ENCODE measurements at places on chromosomes 1 and 21.

GRCh38 chr1:58814251-58815068, 30.6 kb upstream of the JUN start:
- DNase-seq, result no peak

- DNase-seq, result no peak
These were observed 24.1 kb upstream of the ETV3 start for GRCh38 chr1:157162345-157162744.

DNA sequence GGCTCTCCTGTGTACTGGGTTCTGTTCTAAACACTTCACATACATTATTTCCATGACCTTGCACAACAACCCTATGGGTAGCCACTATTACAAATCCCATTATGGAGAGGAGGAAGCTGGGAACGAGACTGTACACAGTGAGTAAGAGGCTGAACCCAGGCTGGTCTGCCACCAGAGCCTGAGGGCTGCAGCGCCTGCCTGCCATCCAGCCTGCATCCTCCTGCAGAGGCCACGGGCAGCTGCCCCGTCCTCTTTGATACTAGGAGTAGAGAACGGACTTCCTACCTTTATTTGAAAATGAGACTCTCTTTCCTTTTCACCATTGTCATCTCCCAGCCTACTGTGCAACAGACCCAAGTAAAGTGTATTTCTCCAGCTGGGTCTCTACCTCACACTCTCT, 370.0 kb downstream of the HHAT start:
- no peak for DNase-seq

DNA sequence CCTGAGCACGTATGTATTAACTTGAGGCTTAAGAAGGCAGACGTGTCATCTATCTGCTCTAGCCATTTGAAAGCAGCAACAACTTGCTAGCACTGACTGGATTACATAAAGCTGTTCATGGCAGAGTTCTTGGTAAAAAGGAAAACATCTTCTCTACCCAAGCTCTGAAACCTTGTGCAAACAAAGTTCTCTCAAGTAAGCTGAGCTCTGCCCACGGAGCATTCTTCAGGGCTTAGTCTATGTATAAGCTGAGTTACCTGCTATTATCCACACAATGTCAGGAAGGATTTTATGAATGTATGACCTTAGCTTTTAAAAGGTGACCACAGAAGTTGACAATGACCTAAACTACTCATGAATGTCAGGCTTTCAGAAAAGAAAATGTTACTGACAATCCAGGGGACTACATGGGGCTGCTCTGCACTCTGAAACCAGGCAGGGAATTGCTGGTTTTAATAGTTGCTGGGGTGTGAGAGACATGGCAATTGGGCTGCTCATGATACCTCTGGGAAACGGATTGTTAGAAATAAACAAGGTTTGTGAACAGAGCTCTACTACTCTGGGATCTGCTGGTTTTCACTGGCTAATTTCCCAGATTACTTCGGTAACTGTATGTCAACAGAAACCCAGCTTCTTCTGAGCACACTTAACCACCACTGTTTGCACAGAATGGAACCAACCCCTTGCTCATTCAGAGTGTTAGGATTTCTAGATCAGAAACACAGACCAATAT, 29.6 kb upstream of the CCN1 start:
- no peak for DNase-seq

- DNase-seq, result peak; percentile 32
These were observed 57.9 kb upstream of the KANK4 start for GRCh38 chr1:62377043-62377562.

- no peak for DNase-seq
These were observed 8.3 kb upstream of the COL16A1 start for GRCh38 chr1:31712068-31712467.

- DNase-seq, result no peak
These were observed 26.5 kb upstream of the LPAR3 start for GRCh38 chr1:84919461-84919970.

GRCh38 chr21:37248298-37248697, 18.8 kb downstream of the VPS26C start:
- DNase-seq, result no peak

DNA sequence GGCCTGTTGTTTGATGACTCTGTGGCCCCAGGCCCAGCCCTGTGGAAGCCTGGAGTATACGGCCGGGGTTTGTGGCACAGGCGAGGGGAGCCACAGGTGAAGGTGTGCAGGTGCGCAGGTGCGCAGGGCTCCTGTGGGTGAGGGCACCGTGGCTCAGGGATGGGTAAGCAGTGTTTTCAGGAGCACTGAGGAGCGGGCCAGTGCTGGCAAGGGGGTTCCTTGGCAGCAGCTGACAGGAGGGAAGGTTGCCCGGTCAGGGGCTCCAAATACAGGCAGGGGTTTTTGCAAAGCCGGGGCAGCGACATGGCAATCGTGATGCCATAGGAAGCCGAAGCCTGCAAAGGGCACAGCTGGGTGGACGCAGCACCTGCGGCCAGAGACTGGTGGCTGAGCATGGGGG, 20.7 kb downstream of the AGPAT3 start:
- DNase-seq, result no peak

GRCh38 chr21:29271927-29272333, 26.8 kb upstream of the BACH1 start:
- DNase-seq, result no peak

- DNase-seq, result no peak
These were observed 129.9 kb downstream of the RERE start for GRCh38 chr1:8687538-8687937.

- no peak for DNase-seq
These were observed 286.7 kb downstream of the SRGAP2C start for GRCh38 chr1:121471523-121471922.

DNA sequence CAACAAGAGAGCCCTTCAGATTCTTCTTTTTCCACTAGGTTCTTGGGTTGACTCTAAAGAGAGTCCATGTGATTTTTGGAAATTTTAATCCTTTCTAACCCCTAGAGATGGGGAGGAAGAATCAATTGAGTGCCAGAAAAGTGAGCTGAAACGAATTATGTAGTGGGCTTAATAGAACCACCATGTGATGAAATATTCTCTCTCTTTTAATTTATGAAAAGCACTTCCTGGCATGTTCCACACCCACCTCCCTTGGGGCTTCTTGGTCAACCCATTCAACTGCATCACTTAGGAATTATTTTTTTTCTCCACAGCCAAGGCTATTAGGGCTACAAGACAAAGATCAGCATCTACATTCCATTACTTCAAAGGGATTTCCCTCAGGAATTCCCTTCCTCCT, 79.6 kb downstream of the ZC3H11B start:
- no peak for DNase-seq

DNA sequence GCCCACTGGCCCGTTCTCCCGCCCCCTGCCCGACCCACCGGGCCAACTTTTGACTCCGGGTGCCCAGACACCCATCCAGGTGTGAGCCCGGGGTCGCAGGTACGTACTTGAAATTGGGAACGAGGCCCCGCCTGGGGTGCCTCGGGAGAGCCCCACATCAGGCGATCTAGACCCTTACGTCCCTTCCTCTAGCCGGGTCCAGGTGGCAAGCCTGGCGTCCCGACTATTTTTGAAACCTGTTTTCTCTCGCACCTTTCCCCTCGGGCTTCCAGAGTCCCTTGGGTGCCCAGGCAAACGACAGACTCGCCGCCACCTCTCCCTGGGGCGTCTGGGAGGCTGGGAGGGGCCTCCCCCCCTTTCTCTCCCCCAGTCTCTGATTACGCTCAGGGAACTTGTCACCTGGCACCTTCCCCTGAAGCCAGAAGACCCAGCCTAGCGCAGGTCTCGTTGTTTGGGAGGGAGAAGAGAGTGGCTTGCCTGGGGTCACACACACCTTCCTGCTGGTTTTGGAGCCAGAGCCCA, 898 bp downstream of the LDLRAP1 start:
- DNase-seq, result no peak

DNA sequence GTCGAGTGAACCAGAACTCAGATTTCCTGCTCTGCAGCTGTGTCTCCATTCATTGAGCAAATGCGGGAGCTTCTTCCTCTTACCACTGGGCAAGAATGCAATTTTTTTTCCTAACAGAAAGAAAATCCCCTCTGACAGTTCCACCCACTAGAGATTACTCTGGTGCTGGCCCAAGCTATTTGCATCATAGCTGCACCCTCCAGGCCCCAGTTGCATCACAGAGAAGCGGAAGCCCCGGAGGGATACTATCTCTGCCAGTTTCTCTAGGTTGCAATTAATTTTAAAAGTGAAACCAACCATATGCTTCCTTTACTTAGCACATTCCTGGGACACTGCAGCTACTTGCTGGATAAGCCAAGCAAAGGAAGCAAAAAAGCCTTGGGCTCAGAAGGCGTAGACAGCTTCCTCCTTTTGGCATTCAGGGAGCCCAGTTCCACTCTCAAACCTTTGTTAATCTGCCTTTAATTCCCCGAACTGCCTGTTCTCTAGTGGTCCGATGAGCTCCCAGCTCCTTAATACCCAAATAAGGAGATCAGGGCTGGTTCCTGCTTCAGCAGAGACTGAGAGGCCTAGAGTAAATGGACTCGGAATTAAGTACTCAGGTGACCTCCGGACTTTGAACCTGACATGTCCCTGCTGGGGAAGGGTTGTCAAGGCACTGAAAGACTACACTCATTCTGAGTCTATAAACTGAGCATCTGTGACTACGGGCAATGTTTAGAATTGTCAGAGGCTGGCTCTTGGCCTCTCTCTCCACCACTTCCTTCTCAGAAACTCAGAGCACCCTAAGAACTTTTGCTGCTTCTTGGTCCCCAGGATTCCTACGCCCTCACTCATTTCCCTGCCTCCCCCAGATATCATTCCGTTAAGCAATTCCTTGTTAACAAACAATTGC, 72.5 kb upstream of the TNFSF18 start:
- DNase-seq, result no peak

- DNase-seq, result no peak
These were observed 199.5 kb downstream of the GPATCH2 start for GRCh38 chr1:217431395-217431794.

GRCh38 chr1:15440357-15440756, 2.1 kb downstream of the CTRC start:
- no peak for DNase-seq

DNA sequence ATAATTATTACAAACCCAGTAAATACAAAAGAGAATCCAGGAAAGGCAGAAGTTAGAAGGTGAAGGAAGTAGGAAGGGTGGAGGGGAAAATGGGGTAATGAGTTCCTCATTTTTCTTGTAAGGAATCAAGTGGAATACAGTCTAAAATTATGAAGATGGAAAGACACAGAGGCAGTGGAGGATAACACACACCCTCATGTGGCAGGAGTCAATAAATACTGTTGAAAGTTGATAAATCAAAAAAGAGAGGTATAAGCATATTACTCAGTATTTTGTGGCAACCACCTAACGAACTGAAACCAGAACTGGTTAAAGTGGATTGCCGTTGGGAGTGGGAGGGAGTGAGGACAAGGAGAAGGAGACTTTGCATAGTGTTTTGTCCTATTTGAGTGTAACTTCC, 78.6 kb upstream of the SLC44A3 start:
- DNase-seq, result no peak

DNA sequence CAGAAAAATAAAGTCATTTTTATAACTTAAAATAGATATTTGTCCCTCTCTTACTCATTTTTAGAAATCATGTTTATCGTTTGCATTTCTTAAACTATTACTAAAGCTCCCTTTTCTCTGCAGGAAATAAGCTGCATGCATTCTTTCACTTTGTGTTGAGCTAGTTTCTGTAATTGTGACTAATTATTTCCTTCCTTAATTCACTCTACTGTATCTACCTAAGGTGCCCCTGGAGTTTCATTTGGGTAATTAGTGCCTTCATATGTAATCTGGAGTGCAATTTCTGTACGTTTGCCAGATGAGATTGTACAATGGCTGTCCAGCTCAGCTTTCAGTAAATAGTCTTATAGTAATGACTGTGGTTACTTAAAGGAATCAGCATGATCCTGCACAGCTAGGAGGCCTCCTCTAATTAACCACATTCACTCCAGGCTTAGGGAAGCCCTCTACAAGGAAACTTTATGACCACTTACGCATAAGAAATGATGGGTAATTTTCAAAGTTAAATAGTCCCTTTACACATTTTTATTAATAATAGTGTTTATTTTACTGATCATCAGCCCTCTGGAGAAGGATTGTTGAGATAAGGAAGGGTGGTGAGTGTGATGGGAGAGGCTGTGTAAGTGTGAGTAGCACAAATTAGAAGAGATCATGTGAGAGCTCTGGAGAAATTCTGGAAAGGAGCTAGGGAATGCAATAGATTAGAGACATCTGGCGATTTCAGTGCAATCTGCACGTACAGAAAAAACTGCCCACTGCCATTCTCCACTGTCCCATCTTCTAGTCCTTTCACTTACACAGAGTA, 86.8 kb downstream of the LRRC8C start:
- peak; percentile 90 for DNase-seq

DNA sequence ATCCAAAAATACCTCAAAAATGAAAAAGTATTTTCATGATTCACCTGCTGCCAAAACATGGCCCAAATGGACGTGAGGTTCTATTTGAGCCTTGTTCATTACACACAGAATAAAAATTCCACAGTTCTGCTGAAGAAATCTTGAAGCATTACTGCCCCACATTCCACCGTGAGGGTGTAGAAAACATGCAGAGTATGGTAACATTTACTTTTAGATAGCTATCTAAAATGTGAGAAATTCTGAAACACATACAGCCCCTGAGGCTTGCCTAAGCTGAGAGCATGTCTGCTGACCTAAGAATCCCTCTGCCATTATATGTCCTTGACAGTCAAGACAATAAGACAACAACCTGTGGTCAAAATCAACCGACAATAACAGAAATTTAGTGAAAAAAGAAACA, 186.5 kb downstream of the DSCAM start:
- DNase-seq, result no peak

- no peak for DNase-seq
These were observed 89.2 kb upstream of the POU3F1 start for GRCh38 chr1:38135625-38136414.

DNA sequence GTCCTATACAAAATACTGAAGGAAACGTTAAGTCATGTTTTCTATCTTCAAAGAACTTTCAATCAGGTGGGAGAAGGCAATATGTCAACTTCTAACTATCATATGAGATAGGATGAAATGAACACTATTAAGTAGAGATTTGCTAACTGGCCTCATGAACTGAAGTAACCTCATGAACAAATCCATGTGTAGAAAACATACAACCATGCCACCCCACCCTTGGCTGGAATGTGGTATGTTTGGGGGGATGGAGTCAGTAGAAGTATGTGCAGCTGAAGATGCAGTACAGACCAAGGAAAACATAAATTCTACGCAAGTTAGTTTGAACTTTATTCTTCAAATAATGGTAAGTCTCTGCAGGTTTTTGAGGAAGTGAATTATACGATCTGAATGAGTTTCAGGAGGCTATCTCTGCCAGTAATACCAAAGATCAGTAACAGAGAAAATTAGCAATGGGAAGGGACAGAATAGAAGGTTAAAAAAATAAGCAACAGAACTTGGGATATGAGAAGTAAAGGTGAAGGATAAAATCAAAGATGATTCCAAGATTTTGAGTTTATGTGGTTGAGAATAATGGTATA, 4.5 kb downstream of the TRMT1L start:
- no peak for DNase-seq

All from NCI-H146 (cell line).